ENCODE measurements at places on chromosomes 2 and 18.

DNA sequence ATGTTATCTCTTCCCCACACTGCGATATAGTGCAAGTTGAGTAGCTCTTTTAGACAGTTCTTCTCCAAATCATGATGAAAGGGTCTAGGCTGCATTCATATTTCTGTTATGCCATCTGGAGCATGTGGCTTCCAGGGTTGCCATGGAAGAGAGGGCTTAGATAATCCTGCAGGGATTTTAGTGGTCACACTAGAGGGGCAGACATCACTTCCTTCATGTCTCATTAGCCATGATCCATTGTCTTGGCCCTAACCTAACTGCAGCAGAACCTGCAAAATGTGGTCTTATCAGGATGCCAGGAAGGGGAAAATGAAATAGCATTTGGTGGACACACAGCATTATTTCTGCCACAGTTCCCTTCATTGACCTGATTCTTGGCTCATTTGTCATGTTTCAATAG lies 83.1 kb downstream of the ADAM23 start:
- DNase-seq, result no peak

- no peak for DNase-seq
Measured at GRCh38 chr2:74507926-74508520, 528 bp upstream of the PCGF1 start.

GRCh38 chr2:54308186-54308585 lies 52.2 kb upstream of the TSPYL6 start:
- DNase-seq, result no peak

DNA sequence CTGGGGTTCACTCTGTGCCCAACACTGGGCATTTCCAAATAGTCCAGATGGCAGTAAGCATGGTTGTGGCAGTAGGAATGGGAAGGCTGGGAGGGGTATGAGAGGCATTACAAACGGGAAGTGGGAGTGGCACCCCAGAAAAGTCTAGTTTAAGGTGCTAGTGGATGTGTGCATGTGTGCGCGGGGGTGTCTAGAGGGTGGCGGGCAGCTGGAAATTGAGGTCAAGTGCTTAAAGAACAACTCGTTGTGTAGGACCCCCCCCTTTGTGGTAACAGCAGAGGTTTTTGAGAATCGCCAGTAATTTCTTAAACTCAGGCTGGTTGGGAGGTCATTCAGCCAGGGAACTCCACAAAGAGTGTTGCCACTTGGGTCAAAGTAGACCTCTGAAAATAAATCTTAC lies 69.9 kb downstream of the RHBDD1 start:
- no peak for DNase-seq

DNA sequence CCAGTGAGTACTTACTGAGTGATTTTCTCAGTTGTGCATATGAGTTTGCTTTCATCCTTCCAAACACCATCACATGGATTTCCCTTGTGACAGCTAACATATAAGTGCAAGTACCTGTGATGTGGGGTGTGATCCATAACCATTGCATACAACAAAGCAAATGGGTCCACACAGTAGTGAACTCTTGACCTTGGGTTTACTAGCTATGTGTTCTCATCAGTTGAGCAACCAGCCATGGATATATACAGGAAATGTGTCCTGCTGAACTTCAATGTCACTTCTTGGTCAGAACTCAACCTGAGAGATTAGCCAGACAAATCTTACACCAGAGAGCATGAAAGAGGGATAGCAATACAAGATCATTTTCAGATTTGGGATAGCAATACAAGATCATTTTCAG lies 420.9 kb upstream of the KCNH7 start:
- DNase-seq, result no peak

DNA sequence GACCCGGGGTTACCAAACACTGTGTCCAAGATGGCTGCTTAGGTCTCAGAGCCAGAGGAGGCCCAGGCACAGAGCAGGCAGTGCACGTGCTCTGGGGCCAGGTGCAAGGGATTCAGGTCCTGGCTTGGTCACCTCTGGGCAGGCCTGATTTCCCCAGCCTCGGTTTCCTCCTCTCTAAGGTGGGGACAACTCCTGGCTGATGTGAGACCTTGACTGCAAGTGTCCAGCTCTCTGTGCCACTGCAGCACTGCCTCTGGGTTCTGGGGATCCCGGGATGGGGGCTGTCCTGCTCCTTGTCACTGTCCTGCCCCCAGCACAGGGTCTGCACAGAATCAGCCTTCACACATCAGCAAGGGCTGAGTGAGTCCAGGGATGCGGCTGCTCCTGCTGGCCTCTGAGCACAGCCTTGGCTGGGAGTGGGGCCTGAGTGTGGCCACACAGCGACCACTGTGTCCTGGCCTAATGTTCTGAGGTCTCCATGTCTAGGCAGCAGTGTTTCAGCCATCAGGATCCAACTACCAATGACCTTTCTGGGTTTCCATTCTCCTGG lies 170.2 kb upstream of the HDAC4 start:
- no peak for DNase-seq

DNA sequence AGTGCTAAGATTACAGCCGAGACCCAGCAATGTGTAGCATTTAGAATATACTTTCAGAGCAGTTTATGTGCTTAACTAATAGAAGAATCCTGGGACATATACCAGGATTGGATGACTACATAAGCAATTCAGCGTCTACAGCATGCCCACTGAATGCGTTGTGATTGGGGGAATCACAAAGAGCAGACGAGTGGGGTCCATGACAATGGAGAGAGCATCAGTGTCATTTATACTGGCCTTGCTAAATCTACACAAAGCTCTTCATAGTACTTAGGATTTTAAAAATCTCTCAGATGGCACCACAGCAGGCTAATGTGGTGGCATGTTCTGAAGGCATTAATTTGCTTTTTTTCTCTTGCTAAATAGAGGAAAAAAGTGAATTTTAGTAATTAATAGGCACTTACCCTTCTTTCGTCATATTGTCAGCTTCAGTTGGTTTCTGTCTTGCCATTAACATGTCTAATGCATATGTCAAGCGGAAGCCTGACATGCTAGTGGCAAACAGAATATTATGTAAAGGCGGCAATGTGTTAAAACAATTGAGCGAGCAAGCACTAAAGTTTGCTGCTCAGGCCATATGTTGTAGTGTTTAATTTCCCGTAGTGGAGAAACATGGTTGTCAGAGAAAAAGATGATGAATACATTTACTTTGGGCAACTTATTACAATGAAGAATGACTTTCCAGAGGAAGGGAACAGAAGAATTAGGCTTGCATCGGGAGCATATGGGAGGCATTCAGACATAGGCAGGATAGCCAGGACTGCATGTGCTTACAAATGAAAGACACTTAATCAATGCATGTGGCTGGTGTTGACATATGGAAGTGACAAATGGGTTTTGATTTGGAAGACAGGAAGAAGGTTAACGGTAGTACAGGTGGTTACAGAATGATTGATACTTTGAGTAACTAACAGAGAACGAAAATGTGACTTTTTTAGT lies 145.2 kb downstream of the ICOS start:
- DNase-seq, result no peak

DNA sequence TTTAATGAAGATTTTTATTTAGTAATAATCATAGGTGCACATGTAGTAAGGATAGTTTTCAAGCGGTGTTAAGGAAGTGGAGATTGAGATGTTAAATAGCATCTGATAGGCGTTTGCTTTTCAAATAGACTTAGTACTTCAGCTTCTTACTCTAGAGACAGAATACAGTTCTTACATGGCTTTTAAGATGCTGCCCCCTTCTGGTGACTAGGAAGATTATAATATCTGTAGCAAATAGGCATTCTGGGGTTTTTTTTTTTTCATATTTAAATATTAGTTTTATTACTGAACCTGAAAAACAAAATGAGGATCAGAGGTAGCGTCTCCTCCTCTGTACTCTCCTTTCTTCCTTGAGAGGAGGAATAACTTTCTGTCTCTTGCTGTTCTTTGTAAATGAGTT lies 100.2 kb downstream of the AGAP1 start:
- DNase-seq, result peak; percentile 46

GRCh38 chr2:166410828-166411472 lies 35.2 kb upstream of the SCN9A start:
- DNase-seq, result no peak

GRCh38 chr2:44979581-44979980 lies 29.7 kb downstream of the SIX2 start:
- no peak for DNase-seq

GRCh38 chr2:239180526-239181073 lies 220.2 kb downstream of the HDAC4 start:
- no peak for DNase-seq

DNA sequence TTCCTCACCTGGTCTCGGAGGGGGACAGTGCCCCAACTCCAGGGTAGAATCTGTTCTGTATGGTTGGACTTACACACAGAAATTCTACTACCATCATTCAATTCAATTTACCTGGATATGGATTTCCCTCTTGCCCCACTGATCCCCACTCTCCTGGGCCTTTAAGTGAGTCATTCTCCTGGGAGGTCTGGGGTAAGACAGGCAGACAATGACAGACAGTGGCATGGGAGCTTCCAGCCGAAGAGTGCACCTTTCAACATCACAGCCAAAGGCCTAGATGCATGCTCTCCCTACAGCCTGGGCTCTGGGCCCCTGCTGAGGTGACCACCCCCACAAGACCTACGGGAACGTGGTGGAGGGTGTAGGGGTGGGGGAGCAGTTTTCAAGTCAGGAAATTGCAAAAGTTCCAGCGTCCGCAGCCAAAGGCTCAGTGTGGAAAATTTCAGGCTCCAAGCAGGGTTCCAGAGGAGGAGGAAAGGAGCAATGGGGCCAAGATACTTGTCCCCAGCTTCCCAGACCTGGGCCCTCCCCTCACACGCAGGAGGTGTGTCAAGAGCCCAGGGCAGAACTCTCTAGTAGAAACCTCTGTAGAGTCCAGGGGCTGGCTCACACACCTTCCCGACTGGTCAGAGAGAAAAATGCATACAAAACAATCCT lies 296.4 kb downstream of the CYP26B1 start:
- DNase-seq, result no peak

DNA sequence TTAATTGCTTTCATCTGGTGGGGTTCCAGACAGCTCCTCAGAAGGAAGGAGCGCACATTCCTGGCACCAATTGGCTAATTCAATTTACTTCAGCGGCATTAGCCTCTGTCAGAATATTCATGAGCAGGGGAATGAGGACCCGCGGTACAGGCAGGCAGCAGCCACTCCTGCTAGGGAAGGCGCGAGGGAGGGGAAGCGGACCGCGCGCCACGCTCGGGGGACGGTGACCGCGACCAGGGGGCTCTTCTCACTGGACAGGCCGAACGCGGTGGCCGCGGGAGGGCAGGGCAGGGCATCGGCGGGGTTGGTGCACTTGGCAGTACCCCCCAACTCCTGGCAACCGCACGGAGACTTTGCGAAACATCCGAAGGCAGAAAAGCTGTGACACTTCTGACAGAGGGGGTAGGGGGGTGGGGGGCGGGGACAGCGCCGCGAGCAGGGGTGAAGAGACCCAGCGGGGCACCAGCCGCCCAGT lies at the start of gene CDH20:
Gene CDH20 (plus strand): TSS at position 160 of the 475 bp plus-strand sequence.
- no peak for DNase-seq

GRCh38 chr2:43315482-43315881 lies 89.1 kb upstream of the ZFP36L2 start:
- DNase-seq, result no peak

- DNase-seq, result no peak
Measured at GRCh38 chr2:88493481-88493880, 41.0 kb upstream of the FOXI3 start.

DNA sequence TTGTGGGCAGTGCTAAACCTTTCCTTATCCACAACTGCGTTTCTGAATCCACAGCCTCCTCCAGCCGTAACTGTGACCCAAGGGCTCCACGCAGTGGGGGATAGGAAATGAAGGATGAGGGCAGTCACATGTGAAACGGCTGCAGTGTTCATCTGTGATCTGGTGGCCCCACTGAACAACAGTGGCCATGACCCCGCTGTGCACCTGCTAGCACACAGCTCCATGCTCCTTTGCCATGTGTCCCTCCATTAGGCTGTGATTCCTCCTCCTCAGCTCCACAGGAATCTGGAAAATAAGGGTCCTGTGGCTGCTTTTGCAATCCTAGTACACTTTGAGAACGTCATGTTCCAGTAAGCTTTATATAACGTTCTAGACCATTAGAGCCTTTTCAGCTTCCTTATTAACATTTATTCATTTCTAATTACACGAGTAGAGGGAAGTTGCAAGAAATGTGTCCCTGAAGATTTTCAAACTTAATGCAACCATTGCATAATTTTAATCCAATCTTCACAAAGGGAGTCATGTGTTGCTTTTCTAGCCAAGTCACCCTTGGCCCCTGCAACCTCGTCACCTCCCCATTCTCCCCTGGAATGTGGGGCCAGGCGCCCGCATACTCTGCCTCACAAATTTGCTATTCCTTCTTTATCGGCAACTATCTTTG lies 7.1 kb upstream of the NAPG start:
- peak; percentile 44 for DNase-seq

DNA sequence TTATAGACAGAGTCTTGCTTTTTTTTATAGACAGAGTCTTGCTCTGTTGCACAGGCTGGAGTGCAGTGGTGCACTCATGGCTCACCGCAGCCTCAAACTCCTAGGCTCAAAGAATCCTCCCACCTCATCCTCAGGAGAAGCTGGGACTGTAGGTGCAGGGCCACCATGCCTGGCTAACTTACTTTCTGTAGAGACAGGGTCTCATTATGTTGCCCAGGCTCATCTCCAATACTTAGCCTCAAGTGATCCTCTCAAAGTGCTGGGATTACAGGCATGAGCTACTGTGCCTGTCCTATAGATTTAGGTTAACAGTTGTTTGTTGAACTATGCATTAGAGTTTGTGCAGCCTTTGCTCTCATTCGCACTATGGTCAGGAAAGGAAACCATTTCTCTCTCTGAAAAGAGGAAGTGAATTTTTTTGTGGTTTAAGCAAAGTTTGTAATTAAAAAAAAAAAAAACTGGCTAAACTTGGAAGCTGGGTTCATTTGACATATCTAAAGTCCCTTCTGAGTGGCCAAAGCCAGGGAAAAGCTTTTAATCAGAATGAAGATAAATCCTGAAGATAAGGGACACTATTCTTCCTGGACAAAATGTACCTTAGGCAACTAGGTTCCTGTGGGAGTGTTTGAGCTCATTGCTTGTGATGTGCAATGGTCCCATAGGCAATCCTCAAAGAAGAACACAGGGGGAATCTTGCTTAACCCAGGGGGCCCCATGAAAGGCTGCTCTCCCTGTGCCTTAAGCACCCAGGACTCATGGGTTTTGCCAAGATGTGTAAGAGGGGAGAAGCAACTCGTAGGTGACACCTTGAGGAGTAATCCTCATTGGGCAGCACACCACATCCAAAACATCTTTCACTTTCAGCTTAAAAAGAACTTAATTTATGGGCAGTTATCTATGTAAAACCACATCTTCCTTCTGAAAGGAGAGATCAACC lies 201.7 kb downstream of the MREG start:
- DNase-seq, result peak; percentile 89

GRCh38 chr2:16623031-16623430 lies 42.6 kb downstream of the CYRIA start:
- DNase-seq, result no peak

- no peak for DNase-seq
Measured at GRCh38 chr18:46343931-46344372, 239.8 kb downstream of the HAUS1 start.

GRCh38 chr2:175414882-175415487 lies 233.5 kb upstream of the ATP5MC3 start:
- peak; percentile 33 for DNase-seq

DNA sequence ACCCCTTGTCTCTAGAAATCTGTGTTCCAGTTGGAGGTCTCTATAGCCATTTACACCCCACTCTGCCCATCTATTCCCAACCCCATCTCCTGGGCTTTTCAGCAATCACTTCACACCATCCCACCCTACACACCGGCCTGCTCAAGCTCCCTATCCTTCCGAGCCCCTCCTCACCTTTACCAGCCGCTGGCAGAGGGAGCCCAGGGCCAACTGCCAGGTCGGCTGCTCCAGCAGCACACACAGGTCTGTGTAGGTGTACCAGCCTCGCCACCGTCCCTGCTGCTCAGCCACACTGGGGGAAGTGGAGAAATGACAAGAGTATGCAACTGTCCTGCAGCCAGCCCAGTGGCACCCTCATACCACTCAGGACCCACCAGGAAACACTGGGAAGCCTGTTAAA lies 3.3 kb upstream of the SLC23A3 start:
- no peak for DNase-seq
